ENCODE measurements at places on chromosomes 16 and 17. TPM values are rescaled to one million over a fixed set of nuclear protein-coding genes. Genes with fewer than 3 reads are reported as not detected.

PNMT gene
- 1.2 TPM for total RNA-seq

ABCA6 gene
- total RNA-seq = 29.4 TPM

KLHL10 gene
- 0.16 TPM for total RNA-seq

PKMYT1 gene
- total RNA-seq = 8.2 TPM

MYO19 gene
- total RNA-seq = 54.4 TPM

PRAC2 gene
- total RNA-seq = not detected

Data from camera-type eye (tissue), 1 donor.